Dorsolateral prefrontal cortex (tissue), 122 donors: ENCODE measurements at places on chromosomes 12 and 14.

- DNase-seq: no peak
Observed at GRCh38 chr12:103456006-103456405, 39.8 kb downstream of the C12orf42 start.

GRCh38 chr14:69392481-69392880, 5.6 kb downstream of the ERH start:
- DNase-seq: no peak

DNA sequence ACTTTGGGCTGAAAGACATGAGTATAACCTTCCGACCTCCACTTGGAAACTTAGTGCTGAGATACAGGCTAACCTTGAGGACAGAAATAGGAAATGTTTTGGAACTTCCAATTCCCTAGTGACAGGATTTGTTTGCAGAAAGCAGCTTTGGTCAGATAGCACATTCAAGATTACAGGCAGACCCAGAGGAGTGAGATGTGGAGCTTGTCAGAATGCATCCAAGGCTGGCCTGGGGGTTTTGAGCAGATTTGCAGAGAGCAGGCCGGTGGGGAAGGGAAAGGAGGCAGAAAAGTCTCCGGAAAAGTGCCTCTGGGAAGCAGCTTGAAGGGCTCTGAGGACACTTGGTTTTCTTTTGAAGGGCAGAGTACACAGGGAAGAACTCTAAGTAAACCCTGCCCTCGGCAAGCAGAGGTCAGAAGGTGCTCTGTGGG, 180.3 kb downstream of the ETV6 start:
- DNase-seq: no peak

DNA sequence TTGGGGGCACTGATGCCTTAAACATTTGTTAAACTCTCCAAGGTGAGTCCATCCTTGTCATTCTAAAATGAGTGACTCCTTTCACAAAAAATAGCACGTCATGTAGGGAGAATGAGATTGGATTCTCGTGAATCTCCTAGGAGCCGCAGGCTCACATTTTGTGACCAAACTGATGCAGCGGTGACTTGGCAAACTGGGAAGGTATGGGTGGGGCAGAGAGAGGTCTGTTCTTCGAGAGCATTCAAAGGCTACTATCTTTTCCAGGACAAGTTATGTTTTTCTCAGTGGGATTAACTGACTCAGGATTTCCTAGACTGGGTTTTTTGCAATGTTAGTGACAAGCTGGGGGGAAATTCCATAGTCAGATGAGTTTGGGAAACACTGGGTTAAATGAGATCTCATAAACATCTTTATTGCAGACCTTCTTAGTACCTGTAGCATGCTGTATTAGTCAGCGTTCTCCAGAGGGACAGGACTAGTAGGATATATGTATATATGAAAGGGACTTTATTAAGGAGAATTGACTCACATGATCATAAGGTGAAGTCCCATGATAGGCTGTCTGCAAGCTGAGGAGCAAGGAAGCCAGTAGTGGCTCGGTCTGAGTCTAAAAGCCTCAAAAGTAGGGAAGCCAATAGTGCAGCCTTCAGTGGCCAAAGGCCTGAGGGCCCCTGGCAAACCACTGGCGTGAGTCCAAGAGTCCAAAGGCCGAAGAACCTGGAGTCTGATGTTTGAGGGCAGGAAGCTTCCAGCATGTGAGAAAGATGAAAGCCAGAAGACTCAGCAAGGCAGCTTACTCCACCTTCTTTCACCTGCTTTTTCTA, 61.0 kb downstream of the FOXN4 start:
- no peak for DNase-seq

DNA sequence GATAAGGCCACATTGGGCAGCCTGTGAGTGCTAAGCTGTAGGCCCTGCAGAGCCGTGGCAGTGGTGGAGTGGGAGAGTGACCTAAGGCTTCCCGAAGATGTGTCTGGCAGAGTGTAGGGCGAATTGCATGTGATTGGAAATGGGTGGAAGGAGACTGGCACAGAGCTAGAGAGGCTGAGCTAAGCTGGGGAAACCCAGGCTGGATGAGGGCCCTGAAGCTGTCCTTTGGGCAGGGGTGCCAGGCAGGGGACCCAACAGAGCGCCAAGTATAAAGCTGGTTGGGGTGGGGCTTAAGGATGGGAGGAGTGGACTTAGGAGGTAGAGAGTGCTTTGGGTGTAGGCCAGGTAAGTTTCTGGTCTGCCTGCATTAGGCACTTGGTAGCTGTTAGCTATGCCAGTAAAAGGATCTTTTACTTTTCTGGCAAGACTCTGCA, 47.9 kb downstream of the WDR20 start:
- DNase-seq: no peak

- DNase-seq: no peak
Observed at GRCh38 chr12:118175823-118176447, 40.0 kb downstream of the PEBP1 start.

DNA sequence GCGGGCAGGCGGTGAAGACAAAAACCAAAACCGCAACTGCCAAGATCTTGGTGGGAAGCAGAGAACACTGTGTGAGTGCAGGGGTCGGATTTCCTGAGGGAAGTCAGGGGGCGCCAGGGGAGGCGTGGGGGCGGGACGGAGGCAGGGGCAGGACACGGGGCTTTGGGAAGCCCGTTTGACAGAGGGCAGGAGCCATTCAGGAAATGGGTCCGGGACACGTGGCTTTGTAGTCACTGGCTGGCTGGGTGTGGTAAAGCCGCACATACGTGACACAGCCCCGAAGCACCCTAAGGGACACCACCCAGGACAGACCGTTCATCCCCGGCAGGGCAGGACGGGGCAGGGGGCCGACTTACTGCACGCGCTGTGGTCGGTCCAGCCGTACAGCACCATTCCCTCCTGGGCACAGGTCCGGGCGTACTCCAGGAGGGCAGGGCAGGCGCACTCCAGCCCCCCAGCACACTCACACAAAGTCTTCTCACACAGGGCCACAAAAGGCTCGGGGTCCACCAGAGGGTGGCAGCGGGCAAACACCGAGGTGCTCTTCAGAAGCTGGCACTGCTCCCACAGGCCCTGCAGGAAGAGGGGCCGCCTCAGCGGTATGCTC, 49.4 kb downstream of the VWF start:
- no peak for DNase-seq

DNA sequence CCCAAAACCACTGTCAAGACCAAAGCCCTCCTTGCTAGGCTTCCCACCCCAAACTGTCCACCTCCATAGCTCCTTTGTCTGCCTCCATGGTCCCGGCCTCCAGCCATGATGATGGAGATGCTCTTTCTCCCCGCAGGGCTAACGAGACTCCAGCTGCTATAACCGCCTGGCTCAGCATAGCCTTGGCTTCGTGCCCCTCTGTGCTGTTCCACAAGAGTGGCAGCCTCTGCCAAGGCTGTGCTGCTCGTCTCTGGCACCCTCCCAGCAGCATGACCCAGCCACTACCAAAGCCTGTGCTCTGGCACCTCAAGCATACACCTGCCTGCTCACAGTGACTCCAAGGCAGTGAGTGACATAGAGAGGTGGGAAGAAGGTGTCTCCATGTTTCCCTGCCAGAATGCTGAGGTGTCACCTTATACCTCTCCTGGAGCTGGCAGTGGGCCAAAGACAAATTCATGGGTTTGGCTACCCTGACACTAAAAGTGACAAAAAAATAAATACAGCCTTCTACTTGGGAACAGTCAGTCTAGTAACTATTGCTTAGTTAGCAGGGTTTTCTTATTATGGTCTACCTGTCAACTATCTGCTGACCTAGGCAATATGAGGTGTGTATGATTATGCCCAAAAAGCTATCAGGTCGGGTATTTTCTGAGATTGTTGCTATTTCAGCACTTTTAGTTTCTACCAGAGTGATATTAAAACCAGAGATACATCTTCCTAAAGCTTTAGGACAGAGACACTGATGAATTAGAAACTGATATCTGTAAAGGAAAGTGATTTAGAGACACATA, 16.1 kb upstream of the KRT73 start:
- peak; percentile 76 for DNase-seq
